Dorsolateral prefrontal cortex (tissue), 122 donors: ENCODE measurements at places on chromosomes 6 and 20. TPM values are rescaled to one million over a fixed set of nuclear protein-coding genes. Genes with fewer than 3 reads are reported as not detected.

DNA sequence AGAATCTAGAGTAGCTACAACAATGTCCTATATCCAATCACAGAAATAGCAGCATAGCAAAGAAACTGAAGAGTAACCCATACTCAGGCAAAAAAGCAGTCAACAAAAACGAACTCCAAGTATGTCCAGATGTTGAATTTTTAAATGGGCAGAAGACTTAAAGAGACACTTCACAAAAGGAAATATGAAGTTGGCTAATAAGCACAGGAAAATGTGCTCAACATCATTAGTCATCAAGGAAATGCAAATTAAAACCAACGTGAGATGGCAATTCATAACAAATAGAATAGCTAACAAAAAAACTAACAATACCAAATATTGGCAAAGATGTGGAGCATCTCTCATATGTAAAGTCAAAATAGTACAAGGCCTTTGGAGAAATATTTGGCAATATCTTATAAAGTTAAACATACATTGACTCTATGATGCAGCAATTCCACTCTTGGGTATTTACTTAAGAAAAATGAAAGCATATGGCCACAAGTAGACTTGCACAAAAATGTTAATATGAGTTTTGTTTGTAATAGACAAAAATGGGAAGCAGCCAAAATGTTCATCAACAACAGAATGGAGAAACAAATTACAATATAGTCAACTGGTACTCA, 37.7 kb downstream of the FRK start:
- DNase-seq: no peak

DNA sequence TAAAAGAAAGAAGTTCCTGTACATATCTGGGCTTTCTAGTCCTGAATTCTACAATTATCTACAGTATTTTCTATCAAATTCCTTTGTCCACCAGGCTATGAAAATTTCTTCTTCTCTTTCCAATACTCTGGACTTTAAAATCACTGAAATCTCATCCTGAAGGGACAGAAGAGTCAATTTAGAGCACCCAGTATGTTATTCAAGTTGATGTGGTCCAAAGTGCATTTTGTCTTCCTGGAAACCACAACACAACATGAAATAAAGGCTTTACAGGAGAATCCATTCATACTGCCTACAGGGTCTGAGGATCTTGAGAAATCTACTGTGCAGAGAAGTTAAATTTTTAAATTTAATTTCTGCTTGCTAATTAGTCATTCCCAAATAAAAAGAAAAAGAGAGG, 94.9 kb upstream of the ADGRF1 start:
- no peak for DNase-seq

- no peak for DNase-seq
Observed at GRCh38 chr6:87661503-87661902, 40.5 kb downstream of the AKIRIN2 start.

DNA sequence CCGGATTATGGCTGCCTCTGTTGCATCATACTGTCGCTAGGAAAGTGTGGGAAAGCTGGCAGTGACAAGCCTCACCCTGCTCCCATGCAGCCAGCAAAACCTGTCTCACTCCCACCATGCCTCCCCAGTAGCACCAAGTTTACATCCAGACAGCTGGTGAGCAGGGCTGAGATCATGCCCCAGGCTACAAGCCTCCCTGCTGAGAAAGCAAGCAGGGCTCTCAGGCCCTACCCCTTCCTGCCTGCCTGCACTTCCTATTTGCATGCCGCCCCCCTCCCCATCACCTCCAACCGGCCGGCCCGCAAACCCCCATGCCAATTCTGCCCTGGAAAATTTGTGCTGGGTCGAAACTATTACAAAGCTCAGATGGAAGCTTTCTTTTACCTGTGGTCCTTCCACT, 408.2 kb upstream of the FKBP1C start:
- DNase-seq: no peak

DNA sequence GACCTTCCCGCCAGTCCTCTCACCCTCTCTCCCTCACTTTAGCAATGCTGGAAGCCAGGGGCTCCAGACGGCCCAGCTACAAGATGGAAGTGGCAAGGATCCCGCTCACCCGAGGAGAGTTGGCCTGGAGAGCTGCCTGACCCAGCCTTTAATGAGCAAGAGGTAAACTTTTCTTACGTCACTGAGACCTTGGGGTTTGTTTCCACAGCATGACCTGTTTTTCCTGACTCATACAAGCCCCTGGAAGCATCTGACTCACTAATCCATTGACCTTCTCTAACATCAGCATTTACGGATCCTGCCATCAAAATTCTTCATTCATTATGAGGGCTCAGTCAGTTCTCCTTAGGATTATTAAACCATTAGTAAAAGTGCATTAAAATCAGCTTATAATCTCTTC, 120.4 kb downstream of the MYLK4 start:
- no peak for DNase-seq

Gene HLA-DMB
- 9.6 TPM for total RNA-seq

Gene GSTA2
- total RNA-seq: not detected

Gene NEU1
- 34.3 TPM for total RNA-seq
